ENCODE measurements at places on chromosomes 3 and 15. TPM values are rescaled to one million over a fixed set of nuclear protein-coding genes. Genes with fewer than 3 reads are reported as not detected.

KLHL6 gene
- 1.7 TPM for total RNA-seq

LMAN1L gene
- total RNA-seq = not detected

TRMT10C gene
- total RNA-seq = 28.0 TPM

TRPM1 gene
- not detected for total RNA-seq

PLA1A gene
- total RNA-seq = 14.9 TPM

GPR160 gene
- total RNA-seq = 2.4 TPM

SYNPR gene
- total RNA-seq = not detected

DNA sequence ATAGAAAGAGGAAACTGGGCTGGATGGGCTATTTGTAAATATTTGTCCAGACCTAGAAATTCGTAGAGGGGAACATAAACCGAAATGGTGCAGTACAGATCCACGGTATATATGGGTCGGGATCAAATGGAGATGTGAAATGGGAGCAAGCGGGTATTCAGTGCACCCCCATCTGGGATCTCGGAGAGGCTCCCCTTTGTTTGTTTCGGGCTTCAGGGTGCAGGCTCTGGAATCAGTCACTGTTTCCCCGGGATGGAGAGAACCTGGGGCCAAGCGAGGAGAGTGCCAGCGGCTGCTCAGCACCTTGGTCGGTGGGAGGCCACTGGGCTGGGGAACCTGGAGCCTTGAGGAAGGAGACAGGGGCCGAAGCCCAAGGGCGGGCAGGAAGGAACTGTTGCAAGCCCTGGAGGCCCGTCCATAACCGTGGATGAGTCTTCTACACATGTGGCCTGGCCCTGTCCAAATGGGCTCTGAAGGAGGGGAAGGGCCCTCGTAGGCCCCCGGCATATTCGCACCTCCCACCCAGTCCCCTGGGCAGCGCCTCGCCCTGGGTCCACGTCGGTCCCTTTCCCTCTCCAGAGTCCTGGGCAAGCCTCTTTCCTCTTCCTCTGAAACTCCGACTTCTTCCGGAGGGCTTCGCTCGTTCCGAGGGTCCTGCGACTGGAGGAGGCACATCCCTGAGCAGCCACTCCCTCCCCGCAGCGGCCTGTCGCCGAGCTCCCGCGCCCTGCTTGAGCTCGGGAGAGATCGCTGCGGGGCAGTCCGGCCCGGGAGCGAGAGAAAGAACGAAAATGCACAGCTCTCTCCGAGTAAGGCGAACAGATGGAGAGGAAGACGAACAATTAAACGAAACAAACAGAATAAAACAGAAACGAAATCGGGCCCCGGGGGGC is 3.0 kb downstream of the ISL2 start:
- DNase-seq = no peak

DNA sequence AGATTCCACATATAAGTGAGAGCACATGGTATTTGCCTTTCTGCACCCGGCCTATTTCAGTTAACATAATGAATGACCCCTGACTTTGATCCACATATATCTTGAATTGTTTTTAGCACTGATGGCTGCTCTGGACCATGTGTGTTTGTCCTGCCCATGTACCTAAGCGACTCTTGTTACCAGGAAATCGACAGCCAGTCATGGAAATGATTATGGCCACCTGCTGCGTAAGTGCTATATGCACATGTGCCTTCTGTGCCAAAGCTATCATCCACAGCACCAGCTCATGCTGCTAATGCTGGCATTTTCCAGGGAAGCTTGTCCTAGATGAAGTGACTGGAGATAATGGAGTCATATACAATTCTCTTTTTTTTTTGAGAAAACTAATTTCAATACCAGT is 103.7 kb downstream of the PEX5L start:
- no peak for DNase-seq

- DNase-seq = no peak
Measured at GRCh38 chr3:184726497-184726896, 14.6 kb upstream of the MAGEF1 start.

DNA sequence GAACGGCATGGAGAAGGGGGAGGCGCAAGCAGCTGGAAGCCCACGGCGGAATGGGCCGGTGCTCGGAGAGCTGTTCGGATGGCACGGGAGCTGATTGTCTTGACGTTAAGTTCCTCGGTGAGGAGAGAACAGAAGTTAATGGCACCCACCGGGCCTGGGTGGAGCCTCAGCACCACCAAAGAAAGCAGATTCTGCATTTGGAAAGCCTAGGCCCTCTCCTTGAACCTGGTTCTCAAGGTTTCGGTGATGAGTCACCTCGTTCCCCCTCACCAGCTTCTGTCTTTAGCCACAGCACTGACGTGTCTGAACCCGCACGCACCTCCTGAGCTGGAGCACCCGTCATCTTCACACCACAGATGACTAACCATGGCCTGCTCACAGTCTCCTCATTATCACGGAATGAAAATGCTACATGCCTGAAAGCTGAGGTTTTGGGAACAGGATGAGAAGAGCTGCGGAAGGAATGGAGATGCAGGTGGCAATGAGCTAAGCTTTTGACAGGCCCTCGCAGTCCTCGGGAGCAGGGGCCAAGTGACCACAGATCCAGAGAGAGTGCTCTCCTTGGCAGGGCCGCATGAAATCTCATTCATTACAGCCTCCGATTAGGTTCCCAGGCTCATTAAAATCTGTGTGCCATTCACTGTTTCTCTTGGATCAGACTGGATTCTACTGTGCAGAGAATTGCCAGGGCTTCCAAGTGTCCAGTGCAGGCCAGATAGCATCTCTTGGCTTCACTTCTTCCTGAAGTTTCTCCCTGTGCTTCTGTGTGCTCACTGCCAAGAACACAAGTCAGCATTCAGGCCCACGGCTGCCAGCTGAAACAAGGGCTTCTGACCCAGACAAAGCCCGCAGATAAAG is 96.3 kb upstream of the DLG1 start:
- no peak for DNase-seq

- no peak for DNase-seq
Measured at GRCh38 chr3:45246241-45246640, 20.2 kb upstream of the TMEM158 start.

DNA sequence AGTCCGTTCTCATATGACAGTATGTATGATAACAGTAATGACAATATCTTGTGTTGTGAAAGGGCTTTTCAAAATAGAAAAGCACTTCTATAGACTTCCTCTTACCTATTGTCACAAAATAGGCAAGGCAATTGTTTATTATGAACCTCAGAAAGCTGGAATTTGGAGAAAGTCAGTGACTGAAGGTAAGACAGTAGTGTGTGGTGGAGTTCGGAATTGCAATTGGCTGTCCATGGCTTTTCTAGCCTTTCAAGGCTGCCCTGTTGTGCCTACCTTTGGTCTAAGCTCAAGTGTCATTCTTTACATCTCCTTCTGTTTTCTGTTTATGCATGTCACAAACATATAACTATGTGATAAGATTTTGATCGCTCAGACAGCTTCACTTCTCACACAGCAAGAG is 219.3 kb upstream of the NR2E3 start:
- DNase-seq = no peak

GRCh38 chr3:182905623-182906022 is 74.7 kb downstream of the DCUN1D1 start:
- no peak for DNase-seq

GRCh38 chr3:146692254-146692653 is 87.1 kb upstream of the PLSCR5 start:
- DNase-seq = no peak

- DNase-seq = no peak
Measured at GRCh38 chr15:73952913-73953750, 26.9 kb downstream of the LOXL1 start.

- DNase-seq = no peak
Measured at GRCh38 chr3:82082796-82083195, 321.4 kb upstream of the GBE1 start.

Data from right lobe of liver (tissue), 6 donors.